ENCODE measurements at places on chromosomes 1 and 21.

DNA sequence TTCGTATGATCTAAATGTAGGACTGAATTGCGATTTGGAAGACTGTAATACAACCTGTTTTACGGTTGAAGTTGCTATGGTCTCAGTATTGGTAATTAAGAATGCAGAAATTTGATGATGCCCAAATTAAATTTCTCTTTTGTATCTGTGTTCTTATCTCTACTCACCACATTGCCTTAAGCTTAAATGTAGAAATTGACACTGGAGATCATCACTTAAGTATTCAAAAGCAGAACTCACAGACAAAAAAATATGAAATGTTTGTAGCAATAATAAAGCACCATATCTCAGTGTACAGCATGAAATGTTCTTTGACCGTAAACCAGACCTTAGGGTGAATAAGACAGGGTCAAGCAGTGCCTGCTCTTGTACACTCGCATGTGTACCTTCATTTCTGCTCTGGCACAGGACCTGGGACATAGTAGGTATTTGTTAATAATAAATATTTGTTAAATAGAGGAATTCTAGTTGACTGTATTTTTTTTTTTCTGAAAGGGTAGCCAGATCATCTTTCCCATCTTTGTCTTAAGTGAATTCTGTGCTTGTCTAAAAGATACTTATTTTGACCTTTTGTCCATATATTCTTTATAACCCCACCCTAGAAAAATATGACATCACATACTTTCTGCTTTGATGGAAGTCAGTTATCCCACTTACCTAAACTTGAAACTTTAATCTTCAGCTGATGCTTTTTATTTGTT lies 1.5 kb downstream of the CDC7 start:
- DNase-seq, result no peak

DNA sequence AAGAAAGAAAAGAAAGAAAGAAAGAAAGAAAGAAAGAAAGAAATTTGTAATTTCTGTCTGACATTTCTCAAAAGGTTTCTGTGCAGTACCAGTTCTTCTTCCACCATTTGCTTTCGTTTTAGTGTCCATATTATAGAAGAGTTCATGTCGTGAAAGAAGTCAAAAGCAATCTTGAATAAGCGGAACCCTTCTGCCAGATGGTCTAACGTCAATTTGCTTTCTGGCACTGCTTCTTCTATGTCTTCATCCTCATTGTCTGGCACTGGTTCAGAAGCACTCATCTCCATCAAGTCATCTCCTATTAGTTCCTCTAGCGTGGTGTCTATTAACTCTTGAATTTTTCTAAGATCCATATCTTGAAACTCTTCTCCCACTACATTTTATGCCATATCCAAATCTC lies 170.0 kb upstream of the KCTD3 start:
- no peak for DNase-seq

DNA sequence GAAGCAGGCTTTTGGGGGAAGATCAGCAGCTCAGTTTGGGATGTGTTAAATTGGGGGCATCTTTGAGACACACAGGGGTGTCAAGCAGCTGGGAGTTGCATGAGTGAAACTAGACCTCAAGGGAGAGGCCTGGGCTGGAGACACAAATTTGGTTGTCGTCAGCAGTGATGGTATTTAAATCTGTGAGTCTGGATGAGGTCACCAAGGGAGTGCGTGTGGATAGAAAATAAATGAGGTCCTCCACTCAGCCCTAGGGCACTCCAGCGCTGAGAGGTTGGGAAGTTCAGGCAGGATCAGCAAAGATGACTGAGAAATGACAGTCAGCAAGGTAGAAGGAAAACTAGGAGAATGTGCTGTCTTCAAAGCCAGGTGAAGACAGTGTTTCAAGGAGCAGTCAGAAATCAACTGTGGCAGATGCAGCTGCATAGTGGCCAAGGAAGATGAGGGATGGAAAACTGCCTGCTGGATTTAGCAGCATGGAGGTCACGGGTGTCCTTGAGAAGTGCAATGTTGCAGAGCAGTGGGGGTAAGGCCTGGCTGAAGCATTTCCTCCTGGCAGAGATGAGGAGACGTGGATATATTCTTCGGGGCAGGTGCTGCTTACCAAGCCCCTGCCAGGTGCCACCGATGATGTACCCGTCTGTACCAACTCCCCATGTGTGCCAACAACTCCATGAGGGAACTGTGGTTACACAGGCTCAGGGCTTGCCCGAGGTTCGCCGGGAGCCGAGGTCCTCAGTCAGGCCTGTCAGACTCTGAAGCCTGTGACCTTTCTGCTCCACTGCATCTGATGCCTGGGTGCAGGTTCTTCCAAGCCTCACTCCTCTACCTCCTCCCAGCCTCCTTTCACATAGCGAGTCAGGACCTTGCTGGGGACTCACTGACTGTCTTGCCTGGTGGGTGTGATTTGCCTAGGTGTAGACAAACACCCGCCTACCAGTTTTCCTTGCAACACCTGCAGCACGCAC lies 11.3 kb downstream of the MAP7D1 start:
- no peak for DNase-seq

DNA sequence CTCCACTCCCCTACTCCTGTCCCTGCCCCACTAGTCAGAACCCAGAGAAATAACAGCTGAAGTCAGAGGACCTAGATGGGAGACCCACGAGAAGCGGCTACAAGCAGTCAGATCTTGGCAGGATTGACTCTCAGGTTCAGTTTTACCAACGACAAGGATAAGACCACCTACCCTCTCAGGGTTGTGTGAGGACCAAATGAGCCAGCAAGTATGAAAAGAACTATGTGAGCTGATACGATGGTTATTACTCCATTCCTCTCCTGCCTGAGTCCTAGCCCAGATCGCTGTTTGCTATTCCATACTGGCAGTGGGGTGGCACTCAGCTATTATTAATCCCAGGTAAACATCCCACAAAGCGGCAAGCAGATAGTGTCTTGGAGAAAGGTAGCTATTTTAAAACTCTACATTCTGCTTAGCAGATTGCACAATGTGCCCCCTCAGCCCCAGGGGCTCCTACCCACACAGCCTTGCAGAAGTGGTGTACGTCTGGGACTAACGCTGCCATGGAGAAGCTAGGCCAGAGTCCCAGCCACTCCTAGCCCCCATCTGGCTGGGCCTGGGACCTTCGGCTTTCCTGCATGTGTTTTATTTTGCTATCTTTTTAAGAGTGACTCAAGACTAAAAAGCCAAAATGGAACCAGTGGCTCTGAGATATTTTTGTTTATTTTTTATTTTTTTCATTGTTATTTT lies 58.9 kb downstream of the CD46 start:
- DNase-seq, result no peak

DNA sequence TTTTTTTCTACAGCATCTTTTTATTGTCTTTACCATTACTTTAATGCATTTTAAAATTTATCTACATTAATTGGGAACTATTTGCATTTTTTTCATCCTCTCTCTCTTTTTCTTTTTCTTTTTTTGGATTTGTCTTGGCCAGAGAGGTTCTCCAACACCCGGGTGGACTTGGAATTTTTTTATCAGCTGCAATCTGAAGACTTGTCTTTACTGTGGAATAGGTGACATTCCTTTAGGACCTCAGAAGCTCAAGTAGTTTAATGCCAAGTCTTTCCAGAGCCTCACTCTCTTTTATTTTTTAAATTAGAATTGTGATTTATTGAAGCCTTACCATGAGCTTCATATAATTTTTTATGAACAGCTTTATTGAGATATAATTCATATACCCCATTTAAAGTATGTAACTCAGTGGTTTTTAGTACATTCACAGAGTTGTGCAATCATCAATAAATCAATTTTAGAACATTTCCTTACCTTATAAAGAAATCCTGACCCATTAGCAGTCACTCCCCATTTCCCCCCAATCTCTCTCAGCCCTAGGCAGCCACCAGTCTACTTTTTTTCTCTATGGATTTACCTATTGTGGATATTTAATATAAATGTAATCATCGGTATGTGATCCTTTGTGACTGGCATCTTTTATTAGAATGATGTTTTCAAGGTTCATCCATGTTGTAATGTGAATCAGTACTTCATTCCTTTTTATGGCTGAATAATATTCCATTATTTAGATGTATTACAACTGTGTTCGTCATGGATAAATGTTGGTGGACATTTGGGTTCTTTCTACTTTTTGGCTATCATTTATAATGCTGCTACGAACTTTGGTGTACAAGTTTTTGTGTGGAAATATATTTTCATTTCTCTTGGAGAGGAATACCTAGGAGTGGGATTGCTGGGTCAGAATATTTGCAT lies 6.2 kb downstream of the TUFT1 start:
- no peak for DNase-seq

GRCh38 chr1:219731771-219732170 lies 118.9 kb upstream of the ZC3H11B start:
- no peak for DNase-seq

All from fibroblast of the conjunctiva (primary cell).